ENCODE measurements at places on chromosomes 1 and 21.
A peak's percentile ranks its signal among the peaks of the same experiment; 100 is the strongest.

- no peak for DNase-seq
These were observed 1138.0 kb upstream of the TMPRSS15 start for GRCh38 chr21:19541602-19542001.

DNA sequence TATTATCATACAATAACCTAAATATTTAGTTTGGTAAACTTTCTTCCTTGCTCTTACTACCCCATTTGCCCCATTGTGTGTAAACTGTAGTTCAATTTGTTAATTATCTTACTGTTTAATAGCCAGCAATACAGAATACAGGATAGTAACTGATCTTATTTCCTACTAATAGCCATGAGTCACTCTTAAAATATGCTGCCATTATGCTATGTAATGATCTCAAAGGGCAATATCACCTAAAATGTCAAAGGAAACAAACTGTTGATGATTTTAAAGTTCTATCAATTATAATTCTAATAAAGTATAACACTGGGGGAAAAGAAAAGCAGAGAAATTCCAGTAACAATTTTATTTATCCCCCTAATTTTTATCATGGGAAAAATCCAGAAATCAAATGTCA lies 4.3 kb downstream of the SLC30A1 start:
- DNase-seq: no peak

DNA sequence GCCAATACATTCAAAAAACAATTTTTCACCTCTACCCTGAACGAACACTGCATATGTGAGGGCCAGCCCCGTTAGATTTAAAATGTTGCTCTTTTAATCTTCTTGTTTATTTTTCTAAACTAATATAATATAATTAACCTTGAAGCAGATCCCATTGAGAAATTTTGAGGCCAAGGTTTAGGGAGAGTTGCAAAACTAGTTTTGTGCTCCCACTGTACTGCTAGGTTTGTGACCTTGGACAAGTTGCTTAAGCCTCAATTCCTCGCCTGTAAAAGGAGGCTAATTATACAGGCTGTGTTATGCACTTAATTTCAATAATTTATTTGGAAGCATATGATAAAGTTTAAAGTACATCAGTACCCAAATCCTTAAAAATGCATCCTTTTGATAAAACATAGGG lies 3.7 kb downstream of the IL23R start:
- no peak for DNase-seq

DNA sequence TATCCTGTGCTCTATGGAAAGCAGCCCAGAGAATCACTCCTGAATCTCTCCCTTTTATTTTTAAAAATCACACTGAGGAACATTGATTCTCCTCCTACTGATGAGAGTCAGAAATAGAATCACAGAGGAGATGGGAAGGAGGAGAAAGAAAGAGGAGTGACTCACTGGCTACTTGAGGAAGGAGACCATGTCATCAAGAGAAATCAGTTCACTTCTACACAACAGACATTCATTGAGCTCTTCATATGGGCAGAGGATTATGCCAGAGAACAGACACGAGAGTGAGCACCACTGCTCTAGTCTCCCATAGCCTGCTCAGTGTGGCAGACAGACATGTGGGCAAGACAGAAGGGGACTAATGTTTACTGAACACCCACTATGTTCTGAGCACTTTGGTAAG lies 44.2 kb downstream of the RAB3B start:
- no peak for DNase-seq

DNA sequence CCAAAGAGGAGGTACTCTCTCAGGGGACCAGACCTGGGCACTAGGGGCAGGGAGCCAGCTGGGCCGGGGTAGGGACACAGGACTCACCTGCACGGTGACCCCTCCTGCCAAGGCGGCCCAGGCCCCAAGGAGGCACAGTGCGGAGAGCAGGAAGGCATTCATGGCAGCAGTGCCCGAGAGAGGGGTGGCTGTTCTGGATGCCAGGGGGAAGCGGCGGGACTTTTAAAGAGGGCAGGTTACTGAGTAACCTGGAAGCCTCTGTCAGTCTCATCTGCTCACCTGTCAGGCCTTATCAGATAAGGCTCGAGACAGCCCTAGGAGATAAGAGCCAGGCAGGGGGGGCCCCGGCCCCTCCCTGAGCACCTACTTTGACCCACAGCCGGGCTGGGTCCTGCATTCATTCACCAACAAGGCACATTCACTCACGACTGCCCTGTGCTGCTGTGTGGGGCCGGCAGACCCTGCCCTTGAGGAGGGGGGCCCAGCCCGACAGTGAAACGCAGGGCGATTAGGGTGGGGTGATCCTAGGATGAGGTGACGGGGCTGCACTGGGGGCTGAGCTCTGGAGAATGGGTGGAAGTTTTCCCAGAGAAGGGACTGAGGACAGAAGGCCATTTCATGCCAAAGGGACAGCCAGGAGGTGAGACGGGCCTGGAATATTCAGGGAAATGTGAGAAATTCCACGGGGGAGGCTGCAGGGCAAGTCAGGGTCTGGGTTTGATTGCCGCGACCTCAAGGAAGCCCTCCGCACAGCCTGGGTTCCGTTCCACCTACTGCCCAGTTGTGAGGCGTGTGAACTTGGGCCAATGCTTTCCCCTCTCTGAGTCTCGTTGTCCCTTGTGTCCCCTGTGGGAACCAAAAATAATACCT lies at the start of gene GUCA2A:
Gene GUCA2A (minus strand): TSS at position 195 of the 870 bp plus-strand sequence. CDS start 33 bp downstream, at position 162.
- no peak for DNase-seq

GRCh38 chr1:177783051-177783450 lies 186.8 kb downstream of the SEC16B start:
- DNase-seq: no peak

GRCh38 chr1:22618056-22618455 lies 18.4 kb upstream of the C1QA start:
- DNase-seq: no peak

DNA sequence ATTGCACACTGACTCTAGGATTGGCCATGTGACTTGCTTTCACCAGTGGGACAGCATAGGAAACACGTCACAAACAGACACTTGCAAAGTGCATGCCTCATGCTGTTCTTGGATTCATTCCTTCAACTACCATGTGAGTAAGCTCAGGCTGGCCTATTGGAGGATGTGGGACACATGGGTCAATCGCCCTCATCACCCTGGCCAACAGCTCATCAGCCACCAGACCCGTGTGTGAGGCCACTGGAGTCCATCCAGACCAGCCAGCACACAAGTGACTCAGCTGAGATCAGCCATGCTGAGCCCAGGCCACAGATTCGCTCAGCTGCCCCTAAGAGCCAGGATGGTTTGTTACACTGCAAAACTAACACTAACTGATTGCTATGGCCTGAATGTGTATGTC lies 216.1 kb upstream of the GRIK3 start:
- no peak for DNase-seq

DNA sequence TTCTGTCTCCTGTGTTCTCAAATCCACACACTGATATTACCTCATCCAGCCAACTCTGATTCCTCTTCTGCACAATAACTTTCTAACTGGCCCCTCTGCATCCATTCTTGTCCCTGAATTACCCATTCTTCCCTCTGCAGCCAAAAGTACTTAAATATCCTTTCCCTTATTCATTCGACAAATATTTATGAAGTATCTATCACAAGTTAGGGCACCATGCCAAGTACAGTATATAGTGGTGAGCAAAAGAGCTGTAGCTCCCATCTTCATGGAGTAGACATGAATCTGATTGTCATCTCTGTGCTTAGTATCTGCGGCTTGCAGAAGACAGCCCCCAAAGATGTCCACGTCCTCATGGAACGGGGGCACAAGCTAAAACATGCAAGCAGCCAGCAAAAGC lies 316.8 kb downstream of the SETD4 start:
- no peak for DNase-seq

- no peak for DNase-seq
These were observed 209.1 kb upstream of the COA6 start for GRCh38 chr1:234164098-234164709.

DNA sequence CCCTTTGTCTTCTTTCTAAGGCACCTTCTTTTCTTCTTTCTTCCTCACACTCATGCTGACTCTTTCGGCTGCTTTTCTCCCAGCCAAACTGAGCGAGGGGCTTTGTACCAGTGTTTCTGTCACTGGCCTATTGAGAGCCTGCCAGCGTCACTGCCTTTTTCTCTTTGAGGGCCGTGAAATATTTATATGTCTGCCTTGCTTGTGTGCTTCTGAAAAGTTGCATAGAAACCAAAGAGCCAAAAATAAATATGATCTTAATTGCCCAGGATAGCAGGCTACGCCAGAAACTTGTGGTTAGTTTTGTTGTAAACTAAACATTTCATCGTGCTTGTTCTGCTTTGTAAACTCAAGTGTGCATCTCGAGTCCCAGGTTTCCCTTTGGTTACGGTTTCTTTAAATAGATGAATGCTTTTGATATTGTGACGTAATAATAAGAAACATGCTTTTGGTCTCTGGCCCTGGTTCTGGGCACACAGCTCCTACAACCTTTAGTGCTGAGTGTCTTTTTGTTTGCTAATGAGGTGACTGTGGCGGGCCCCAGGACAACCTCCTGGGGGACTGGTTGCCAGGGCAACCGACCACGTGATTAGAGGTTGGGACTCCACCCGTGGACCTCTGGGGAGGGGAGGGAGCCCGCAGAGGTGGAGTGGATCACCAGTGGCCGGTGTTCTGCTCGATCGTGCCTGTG lies 10.8 kb downstream of the SLC37A1 start:
- DNase-seq: no peak

DNA sequence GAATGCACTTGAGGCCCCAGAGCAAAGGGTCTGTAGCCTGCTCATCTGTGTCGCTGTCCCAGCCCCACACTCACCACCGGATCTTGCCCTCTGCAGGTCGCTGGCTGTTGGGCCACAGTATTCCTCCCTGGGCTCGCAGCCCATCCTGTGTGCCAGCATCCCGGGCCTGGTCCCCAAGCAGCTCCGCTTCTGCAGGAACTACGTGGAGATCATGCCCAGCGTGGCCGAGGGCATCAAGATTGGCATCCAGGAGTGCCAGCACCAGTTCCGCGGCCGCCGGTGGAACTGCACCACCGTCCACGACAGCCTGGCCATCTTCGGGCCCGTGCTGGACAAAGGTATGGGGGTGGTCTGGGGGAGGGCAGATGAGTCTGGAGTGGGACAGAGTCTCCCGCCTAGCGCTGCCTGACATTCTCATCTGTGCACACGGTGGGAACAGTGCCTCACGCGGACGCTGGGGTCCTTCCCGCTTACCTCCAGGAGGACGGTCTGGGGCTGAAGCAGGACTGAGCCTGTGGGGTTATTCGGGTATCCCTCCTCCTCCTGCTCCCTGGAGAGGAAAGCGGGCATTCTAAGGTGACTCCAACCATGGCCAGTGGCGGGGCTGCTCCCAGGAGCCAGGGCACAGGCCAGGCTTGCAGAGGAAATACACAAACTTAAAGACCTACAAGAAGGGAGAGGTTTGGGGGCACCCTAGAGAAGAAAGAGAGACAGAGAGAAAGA lies 15.9 kb downstream of the WNT3A start:
- no peak for DNase-seq

GRCh38 chr1:206608108-206608698 lies 4.1 kb downstream of the EIF2D start:
- peak; percentile 33 for DNase-seq

- no peak for DNase-seq
These were observed 464.9 kb downstream of the CAMTA1 start for GRCh38 chr1:7250176-7250575.

DNA sequence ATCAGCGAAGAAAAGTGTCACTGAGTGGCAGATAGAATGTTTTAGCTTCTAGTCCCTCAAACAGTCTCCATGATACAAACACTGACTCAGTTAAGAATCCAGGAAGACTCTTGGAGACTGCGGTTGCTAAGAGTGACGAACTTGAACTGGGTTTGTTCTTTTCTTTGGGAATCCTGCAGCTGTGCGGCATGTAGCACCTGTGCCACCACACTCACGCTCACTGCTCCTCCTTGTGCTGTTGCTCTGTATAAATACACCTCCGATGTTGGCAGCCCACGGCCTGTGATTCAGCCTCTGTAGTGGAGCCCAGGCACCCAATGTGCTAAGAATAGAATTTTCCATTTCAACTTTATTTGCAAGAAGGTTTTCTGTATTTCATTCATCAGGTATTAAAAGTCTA lies 5.5 kb upstream of the PPIE start:
- no peak for DNase-seq

- DNase-seq: no peak
These were observed 5.0 kb downstream of the MYOCOS start for GRCh38 chr1:171627020-171627419.

DNA sequence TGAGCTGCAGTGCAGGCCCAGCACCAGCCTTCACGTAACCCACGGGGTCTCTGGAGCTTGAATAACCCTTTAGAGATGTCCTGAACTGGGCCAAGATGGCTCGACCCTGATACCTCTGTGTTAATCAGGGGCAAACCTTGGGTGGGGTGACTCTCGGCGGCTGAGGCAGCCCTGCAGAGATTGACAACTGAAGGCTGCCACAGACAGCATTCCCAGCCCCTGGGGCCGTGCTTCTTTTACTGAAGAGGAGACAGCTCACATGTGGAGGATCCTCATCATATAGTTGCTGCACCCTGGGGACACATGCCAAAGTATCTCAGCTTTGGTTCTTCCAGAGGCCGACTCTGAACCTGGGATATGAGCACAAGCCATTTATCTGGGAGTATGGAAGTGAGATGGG lies 57.3 kb upstream of the PTGFRN start:
- DNase-seq: no peak

- DNase-seq: no peak
These were observed 30.0 kb upstream of the HTR1D start for GRCh38 chr1:23247276-23247675.

DNA sequence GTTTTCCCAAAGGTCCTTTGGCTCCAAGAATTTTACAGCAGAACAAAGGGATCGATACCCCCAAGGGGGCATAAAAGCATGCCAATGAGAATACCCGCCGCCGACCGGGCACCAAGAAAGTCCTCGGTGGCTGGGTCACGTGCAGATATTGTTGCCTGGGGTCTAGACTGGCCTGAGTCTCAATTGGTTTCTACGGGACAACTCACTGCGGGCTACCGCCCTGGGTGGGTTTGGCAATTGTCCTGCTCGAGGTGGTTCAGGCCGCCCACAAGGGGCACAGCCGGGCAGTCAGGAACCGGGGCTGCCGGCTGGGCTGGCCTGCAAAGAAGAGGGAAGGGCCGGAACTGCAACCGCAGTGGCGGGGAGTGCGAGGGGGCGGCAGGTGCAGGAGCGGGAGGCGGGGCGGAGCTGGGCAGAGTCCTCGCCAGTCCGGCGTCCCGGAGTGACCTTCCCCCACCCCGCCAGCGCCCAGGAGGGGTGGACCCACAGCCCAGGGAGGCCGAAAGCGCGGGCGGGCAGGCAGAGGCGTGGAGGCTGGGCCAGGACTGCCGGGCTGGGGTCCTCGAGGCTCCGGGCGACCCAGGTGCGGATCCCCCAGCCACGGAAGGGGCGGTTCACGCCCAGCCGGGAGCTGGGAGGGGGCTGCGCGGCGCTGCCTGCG lies 926 bp upstream of the ATP1B1 start:
- no peak for DNase-seq
